ENCODE measurements at places on chromosomes 1 and 21. TPM values are rescaled to one million over a fixed set of nuclear protein-coding genes. Genes with fewer than 3 reads are reported as not detected.

PLCH2 gene
- total RNA-seq, result 11.8 TPM

PPFIA4 gene
- 31.9 TPM for total RNA-seq

DDAH1 gene
- 0.13 TPM for total RNA-seq

CLDN17 gene
- total RNA-seq, result not detected

NPR1 gene
- total RNA-seq, result not detected

AMY1C gene
- not detected for total RNA-seq

AJAP1 gene
- not detected for total RNA-seq

F5 gene
- total RNA-seq, result 1.4 TPM

KRTAP19-1 gene
- not detected for total RNA-seq

CACNA1S gene
- not detected for total RNA-seq

PTGS2 gene
- total RNA-seq, result not detected

CCDC24 gene
- 1.3 TPM for total RNA-seq

TRIM17 gene
- total RNA-seq, result 2.8 TPM

FCRL6 gene
- 0.42 TPM for total RNA-seq

ZBTB8OS gene
- 50.5 TPM for total RNA-seq

DNA sequence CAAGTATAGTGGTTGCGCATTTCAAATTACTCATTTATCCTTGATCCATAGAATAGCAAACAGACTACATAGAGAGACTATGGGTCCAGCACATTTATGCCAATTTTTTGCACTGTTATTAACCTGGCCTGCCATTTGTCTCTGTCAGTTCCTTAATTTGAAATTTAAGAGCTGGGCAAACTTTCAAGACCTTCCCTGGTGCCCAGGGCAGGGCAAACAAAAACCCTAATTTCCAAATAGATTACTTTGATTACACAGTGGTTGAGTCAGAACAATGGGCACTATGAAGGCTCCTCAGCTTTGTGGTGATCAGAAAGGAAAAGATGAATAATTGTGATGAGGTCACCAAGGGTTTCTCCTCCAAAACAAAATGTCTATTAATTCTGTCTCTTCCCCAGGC is 80.6 kb downstream of the TNFSF18 start:
- DNase-seq, result no peak

GRCh38 chr1:184255560-184255959 is 131.3 kb upstream of the C1orf21 start:
- no peak for DNase-seq

- no peak for DNase-seq
Observed at GRCh38 chr1:201316556-201316955, 33.2 kb downstream of the PKP1 start.

GRCh38 chr1:52662645-52663313 is 29.8 kb downstream of the SHISAL2A start:
- DNase-seq, result no peak

- DNase-seq, result no peak
Observed at GRCh38 chr1:203867802-203868201, 6.4 kb downstream of the SNRPE start.

- no peak for DNase-seq
Observed at GRCh38 chr1:97668945-97669344, 251.9 kb downstream of the DPYD start.

DNA sequence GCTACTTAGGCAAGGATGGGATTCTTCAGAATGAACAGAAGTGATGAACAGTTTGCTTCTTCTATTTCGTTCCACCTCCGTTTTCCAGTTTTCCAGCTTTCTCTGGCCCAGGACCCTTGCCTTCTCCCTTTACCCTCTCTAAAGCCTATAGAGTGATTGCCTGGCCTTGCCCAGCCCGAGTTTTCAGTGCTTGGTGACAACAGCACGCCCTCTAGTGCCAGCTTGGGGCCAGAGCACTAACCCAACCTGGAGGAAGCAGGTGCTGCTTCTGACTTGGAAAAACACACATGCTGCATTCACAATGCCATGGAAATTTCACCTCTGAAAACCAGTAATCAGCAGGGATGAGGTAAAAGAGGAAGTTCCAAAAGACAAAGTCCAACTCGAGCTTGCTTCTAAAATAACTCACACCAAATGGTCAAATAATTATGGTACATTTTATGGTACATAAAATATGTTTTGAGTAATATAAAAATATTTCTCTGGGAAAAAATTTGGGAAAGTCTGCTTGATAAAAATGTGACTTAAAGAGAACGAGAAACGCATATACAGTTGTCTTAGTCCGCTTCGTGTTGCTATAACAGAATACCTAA is 26.1 kb downstream of the UBE2T start:
- peak; percentile 85 for DNase-seq

DNA sequence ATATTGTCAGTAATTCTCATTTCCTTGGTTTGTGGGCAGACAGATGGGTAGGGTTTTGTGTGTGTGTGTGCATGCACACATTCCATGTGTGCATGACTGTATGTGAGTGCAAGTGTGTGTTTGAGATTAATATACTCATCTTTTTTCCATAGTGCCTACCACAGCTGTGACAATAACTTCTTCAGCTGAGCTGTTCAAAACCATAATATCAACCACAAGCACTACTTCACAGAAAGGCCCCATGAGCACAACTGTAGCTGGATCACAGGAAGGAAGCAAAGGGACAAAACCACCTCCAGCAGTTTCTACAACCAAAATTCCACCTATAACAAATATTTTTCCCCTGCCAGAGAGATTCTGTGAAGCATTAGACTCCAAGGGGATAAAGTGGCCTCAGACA is 149.3 kb downstream of the ADGRL2 start:
- peak; percentile 19 for DNase-seq

DNA sequence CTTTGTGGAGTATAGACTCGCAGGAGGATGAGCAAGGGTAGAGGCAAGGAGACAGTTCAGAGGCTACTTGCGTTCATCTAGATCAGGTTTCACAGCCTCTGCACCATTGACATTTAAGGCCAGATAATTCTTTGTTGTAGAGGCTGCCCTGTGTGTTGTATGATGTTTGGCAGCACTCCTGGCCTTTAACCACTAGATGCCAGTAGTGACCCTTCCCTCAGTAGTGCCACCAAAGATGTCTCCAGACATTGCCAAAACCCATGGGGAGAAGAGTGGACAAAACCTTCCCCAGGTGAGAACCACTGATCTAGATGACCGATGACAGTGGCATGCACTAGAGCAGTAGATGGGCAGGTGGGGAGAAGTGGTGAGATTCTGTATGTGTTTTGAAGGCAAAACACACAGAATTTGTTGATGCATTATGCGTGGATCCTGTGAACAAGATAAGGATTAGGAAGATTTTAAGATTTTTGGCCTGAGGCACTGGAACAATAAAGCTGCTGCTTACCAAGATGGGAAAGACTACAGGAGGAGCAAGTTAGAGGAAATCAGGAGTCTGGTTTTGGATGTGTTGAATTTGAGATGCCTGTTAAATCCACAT is 9.9 kb upstream of the COG2 start:
- peak; percentile 27 for DNase-seq

GRCh38 chr21:25582888-25583287 is 24.4 kb downstream of the MRPL39 start:
- no peak for DNase-seq

- DNase-seq, result no peak
Observed at GRCh38 chr1:101150670-101151069, 86.1 kb upstream of the S1PR1 start.

DNA sequence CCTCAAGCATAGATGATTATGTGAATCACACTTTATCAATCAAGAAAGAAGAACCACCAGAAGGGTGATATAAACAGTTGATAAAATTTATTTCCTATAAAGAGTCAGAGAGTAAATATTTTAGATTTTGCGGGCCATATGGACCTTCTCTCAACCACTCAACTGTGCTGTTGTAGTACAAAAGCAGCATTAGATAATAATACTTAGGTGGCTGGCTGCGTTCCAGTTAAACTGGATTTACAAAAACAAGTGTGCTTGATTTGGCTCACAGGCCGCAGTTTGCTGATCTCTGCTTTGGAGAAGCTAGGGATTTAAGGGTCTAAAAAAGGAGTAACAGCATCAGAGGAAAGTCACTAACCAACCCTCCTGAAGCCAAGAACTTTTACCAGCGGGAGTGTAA is 1406.0 kb downstream of the KCNT2 start:
- DNase-seq, result no peak

- DNase-seq, result no peak
Observed at GRCh38 chr1:176479971-176480370, 17.0 kb downstream of the PAPPA2 start.

- DNase-seq, result no peak
Observed at GRCh38 chr21:37623183-37623582, 256.6 kb downstream of the DYRK1A start.

DNA sequence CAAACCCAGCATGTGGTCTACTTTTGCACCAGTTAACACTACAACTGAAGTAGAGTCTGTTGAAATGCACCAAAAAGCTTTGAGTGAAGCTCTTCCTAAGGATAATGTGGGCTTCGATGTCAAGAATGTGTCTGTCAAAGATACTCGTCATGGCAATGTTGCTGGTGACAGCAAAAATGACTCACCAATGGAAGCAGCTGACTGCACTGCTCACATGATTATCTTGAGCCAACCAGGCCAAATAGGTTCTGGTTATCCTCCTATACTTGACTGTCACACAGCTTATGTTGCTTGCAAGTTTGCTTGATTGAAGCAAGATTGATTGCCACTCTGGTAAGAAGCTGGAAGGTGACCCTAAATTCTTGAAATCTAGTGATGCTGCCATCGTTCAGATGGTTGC is 85.2 kb downstream of the DENND1B start:
- no peak for DNase-seq

DNA sequence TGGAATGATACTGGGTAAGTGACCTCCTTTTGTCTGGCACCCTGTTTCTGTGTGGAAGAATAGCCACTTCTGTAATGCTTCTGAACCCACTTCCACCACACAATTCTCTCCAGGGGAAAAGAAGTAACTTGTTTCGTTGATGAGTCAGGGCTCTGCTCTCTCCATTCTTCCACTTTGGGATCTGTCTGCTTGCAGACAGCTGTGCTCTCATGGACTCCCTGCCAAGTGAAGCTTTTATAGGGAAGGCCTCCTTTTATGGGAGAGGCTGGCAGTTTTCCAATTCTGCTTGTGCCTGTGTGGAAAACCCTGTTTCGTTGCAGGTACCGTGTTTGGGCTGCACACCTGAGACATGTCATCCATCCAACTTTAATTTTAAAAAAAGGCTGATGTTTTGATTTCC is 130.7 kb downstream of the GIPC2 start:
- no peak for DNase-seq

GRCh38 chr1:3501856-3502640 is 47.6 kb downstream of the ARHGEF16 start:
- peak; percentile 33 for DNase-seq

DNA sequence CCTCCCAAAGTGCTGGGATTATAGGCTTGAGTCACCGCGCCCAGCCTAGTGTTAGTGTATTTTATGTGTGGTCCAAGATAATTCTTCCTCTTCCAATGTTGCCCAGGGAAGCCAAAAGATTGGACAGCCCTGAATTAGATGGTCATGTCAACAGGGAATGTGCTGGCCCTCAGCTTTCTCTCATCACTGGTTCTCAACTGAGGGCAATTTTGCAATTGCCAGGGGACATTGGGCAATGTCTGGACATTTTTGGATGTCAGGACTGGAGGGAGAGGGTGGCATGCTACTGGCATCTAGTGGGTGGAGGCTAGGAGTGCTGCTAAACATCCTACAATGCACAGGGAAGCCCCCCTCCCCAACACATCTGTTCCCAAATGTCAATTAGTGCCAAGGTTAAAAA is 95.0 kb downstream of the LAMC2 start:
- DNase-seq, result no peak

DNA sequence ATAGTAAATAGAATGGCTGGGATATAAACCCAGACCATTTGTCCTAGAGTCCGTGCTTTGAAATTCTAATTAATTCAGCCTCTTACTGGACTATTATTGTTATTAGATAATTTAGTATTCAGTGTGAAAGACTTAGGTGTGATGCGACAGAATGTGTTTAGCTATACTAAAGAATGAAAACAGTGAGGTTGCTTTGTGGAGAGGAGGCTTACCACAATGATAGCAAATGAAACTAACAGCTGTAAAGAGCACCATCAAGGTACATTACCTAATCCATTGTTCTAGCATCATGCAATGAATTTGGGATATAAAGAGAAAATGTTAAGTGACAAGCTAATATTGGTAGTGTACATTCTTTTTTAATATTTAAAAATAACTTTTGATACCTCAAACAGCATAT is 911.1 kb downstream of the KCNT2 start:
- DNase-seq, result no peak

- no peak for DNase-seq
Observed at GRCh38 chr1:69913977-69914376, 291.4 kb downstream of the LRRC40 start.

GRCh38 chr1:216739793-216740192 is 16.6 kb upstream of the ESRRG start:
- no peak for DNase-seq

DNA sequence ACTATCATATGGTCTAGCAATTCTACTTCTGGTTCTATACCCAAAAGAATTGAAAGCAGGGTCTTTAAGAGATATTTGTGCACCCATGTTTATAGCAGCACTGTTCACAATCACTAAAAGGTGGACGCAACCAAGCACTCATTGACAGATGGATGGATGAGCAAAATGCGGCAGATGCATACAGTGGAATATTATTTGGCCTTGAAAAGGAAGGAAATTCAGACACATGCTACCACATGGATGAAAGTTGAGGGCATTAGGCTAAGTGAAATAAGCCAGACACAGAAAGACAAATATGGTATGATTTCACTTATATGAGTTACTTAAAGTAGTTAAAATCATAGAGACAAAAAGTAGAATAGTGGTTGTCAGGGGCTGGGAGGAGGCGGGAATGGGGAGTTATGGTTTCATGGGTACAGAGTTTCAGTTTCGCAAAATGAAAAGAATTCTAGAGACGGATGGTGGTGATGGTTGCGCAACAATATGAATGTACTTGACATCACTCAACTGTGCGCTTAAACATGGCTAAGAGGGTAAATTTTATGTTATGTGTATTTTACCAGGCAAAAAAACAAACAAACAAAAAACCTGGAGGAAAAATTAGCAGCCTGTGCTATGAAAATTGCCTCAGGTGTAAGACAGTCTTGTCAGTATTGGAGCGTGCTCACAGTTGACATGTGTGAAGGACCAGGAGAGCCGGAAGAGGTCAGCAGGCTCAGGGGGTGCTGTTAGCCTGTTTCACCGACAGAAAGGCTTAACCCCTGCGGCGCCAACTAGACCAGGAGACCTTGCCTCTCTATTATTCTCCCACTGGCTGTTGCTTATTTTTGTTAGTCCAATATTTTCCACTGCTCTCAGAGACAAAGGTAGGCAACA is 26.5 kb downstream of the CD247 start:
- peak; percentile 73 for DNase-seq

DNA sequence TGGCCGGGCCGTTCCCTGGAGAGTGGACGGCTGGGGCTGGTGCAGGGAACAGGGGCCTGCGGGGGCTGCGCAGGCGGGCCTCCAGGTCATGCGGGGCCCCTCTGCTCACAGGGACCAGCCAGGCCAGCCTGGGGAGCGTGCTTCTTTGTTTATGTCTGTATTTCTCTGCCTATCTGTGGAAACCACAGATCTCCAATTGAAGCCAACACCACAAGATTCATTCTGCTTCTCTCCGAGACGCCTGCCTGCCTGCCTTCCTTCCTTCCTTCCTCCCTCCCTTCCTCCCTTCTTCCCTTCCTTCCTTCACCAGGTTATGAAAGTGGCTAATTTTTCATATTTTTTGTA is 39.9 kb upstream of the HMGN1 start:
- DNase-seq, result no peak
